ENCODE measurements at places on chromosomes 2 and 18.

DNA sequence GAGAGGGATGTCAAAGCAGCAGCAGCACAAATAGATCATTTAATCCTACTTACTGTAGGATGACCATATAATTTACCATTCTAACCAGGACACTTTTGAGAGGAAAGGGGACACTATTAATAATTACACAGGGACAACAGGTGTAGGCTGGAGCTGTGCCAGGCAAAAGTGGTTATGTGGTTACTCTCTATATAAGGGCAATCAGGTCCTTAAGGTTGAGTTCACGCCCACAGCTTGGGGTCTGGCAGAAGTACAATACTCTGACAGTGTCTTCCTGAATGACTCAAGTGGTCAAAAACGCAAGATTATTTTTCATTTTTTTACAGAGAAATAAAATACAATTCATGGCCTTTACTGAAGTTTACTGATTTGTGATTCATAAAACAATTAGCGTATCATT is 2.8 kb downstream of the PREPL start:
- DNase-seq = peak; percentile 27

GRCh38 chr2:190425883-190426658 is 17.9 kb downstream of the MFSD6 start:
- DNase-seq = no peak

GRCh38 chr18:22465859-22466457 is 48.2 kb upstream of the CTAGE1 start:
- DNase-seq = no peak

DNA sequence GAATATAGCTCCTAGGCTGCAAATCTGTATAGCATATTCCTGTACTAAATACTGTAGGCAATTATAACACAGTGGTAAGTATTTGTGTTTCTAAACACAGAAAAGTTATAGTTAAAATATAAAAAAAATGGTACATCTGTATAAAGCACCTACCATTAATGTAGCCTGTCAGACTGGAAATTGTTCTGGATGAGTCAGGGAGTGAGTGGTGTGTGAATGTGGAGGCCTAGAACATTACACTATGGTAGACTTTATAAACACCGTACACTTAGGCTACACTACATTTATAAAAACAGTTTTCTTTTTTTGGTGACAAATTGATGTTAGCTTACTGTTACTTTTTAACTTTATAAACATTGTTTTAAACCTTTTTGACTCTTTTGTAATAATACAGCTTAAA is 226.3 kb downstream of the CCDC85A start:
- DNase-seq = no peak

DNA sequence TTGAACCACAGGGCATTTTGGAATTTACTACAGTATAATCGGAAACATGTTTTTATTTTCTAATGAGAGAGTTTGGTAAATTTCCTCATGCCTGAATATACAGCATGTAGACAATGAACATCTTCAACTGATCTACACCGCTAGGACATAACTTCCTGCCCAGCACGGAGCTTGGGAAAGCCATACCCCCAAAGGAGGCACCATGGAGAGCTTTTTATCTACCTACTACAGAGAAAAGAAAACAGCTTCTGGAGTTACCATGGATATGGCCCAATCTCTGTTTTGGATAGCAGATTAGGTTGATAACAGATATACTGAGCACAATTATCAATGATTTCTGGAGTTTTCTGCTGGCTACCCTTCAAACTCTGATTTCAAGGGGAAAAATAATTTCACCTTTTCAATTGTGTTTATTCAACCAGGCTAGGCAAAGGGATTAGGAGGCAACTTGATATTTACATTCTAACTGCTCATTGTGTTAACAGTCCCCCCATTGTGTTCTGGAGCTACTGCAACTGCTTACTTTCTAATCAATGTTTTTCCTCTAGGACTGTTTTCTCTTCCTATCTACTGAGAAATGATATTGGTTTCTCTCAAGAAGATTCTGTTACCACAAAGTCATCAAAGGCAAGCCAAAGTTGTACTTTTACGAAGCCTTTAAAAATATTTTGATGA is 123.0 kb upstream of the ARHGAP28 start:
- DNase-seq = no peak

DNA sequence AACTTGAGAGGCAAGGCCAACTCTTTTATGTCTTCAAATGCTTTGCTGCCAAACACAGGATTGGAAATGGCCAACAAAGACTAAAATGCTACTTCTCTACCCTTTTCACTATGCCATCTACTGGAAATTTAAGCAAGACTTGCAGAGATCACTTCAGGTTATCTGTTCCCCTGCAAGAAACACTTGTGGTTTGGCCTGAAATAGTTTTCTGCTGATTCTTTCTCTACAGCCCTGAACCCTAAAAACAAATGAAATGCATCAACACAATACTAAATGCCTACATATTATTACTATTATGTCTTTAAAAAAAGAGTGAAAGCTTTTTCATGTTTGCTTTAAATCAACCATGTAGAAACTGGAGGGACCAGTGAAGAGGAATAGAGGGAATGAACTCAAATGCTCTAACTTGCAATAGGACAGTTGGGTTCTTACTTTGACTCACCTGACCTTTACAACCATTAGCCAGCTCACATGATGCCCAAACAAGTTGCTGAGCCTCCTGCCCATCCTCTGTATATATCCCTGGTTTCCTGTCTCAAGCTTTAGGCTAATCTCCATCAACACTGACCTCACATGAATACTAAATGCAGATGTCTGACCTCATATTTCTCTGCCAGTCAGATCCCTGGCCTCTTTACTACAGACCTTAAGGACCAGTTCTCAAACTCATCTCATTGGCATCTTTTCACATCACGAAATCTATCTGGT is 17.5 kb upstream of the ADAM17 start:
- DNase-seq = no peak

- no peak for DNase-seq
Observed at GRCh38 chr2:103161456-103162289, 399.8 kb downstream of the TMEM182 start.
